NCI-H748 treated with DMSO at 0.1 percent for 48 hours (cell line): ENCODE measurements at places on chromosomes 5 and 9.

GRCh38 chr5:15959370-15960164, 220.0 kb downstream of the MARCHF11 start:
- no peak for DNase-seq

DNA sequence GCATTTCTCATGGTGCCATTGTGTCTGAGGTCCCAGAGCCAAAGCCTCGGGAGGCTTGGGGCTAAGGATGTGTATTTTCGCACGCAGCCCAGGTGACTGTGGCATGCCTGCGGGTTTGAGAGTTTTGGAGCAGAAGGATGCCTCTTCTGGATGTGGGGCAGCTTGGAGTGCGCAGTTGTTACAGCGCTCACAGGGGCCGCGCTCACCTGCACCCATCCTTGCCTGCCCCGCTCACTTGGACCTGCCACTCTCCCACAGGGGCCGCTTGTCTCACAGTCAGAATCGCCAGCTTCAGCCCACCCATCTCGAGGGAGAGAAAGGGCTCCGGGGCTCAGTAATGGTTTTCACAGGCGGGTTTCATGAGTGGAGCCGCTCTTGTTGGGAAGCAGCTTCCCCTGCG, 132.9 kb downstream of the MVB12B start:
- DNase-seq: no peak

GRCh38 chr5:8013948-8014710, 145.2 kb downstream of the MTRR start:
- no peak for DNase-seq

- no peak for DNase-seq
Observed at GRCh38 chr5:163614787-163615186, 109.4 kb downstream of the MAT2B start.

- DNase-seq: no peak
Observed at GRCh38 chr5:42993516-42994245, 46.4 kb downstream of the ANXA2R start.

GRCh38 chr9:114888607-114889006, 41.8 kb downstream of the TNFSF8 start:
- DNase-seq: no peak

GRCh38 chr9:131685753-131686706, 53.8 kb downstream of the RAPGEF1 start:
- DNase-seq: no peak

DNA sequence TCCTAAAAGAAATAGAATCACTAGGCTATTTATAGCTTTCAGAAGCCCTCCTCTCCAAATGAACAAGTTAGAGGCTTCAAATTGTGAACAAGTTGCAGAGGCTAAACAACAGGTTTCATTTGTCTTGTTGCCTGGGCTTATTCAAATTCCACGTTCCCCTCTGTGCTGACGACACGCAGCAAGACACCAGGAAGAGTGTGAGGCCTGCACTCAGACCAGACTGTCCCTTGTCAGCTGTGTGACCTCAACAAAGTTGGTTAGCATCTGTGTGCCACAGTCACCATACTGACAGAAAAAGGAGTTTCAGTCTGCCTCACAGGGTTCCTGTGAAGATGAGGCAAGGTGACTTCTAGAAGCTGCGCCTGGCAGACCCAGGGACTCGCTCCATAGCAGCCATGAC, 22.1 kb upstream of the GABBR2 start:
- no peak for DNase-seq

- no peak for DNase-seq
Observed at GRCh38 chr9:135519179-135519971, 1.9 kb upstream of the LCN1 start.

GRCh38 chr5:139383275-139383992, at the start of gene SLC23A1:
Gene SLC23A1 (minus strand): TSS chr5:139383297. CDS start chr5:139383253, 44 bp downstream.
- DNase-seq: no peak

- peak; percentile 93 for DNase-seq
Observed at GRCh38 chr5:16791036-16791705, 144.9 kb downstream of the MYO10 start.

DNA sequence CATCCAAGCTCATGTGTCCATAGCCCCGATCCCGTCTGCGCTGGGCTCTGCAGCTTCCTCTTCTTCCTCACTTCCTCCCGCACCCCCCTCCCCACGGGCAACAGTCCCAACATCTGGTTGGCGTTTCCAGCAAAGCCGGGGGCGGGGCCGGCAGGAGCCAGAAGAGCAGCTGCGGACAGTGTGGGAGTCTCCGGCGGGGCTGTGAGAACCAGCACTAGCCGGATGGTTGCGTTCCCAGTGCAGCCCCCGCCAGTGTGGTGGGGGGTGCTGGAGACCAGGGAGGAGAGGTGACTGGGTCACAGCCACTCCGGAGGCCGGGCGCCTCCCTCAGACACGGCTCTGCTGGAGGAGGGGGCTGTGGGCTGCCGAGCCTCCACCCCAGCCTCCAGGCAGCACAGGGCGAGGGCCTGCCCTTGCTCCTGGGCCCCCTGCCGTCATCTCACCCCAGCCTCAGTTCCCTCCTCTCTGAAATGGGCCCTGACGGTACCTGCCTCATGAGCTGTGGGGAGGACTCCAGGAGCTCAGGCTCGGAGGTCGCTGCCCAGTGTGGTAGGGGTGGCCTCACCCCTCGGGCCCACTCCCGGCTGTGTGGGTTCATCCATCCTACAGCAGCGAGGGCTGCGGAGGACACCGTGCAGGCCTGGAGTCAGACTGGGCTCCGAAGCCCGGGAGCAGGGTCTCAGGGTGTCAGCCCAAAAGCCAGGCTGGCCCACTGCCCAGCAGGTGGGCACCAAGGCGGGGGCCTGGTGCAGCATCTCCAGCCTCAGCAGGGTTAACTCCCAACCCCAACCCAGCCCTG, 41.5 kb upstream of the NOTCH1 start:
- no peak for DNase-seq

- no peak for DNase-seq
Observed at GRCh38 chr5:111017731-111018130, 53.8 kb upstream of the TSLP start.

DNA sequence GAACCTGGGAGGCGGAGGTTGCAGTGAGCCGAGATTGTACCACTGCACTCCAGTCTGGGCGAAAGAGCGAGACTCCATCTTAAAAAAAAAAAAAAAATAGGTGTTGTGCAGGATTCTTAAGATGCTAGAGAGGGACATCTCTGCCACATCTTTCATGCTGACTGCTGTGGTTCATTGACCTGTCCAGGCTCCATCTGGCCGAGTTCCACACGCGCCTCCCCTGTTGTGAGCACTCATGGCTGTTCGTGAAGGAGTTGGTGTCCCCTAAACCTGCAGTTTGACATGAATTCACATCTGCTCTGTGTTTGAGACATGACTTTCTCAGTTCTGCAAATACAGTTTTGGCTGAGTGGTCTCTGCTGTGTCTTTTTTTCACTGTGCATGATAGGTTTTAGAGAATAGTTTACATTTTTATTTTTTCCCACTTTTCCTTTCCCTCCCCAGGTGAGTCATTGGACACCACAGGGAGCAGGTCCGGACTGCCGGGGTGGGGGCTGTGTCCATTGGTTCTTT, 5.3 kb downstream of the NXNL2 start:
- no peak for DNase-seq

DNA sequence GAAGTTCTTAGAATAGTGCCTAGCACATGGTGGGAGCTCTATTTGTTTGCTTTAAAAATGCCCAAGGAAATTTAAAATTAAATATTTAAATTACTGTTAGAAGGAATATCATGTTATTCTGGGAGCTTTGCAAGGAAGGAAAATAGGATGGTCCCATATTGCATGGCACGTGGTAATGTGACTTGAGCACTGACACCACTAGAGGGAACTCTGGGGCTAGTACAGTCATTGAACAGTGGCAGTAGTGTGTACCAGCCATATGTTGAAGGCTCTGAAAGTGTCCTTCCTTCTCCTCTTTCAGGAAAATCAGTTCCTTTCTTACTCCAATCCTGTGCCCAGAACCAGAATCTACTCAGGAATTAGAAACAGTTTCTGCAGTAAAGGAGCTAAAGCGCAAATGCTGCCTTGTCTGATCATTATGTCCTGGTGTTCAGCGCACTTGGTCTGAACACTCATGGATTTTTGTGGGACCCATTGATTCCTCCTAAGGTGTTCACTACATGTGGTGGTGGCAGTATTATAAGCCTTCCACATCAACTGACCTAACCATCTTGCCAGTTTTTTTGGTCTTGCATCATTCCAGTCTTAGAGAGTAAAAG, 54.1 kb downstream of the GDA start:
- DNase-seq: peak; percentile 23

DNA sequence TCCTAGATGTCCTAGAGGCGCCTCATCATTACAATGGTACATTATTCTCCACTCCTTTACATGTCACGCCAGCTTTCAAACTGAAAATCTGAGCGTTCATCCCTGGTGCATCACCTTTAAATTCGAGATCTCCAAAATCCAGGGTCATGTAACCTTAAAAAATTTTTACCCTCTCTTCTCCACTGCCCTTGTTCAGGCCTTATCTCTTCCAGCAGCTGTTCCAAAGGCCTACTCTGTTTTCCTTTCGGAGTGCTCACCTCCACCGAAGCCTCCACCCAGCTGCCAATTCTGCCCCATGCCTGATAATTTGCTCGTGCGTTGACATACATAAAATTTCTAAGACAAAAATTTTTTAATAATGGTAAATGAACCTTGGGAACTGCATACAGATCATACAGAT, 950 bp upstream of the MSH3 start:
- no peak for DNase-seq

DNA sequence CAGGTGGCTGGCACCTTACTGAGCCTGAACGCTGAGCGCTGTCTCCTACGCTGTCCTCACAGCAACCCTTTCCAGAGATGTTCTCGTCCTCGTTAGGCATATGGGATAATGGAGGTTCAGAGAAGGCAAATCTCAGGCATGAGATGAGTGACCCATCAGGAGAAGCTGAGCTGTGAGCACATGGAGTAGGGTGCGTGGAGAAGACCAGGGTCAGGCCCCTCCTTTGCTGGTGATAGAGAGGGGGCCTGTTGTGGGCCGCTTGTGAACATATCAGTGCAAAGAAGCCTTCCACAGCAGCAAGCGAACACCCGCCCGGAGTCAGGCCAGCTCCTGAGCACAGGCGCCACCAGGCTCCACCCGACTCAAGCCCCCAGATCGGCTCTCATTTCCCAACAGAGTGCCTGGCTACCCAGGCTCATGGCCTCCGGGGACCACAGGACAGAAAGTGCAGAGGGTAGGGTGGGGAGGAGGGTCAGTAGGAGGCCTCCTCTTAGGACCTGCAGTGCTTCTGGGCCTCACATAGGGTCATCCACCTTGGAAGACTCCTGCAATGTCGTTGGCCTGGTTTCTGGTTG, 15.0 kb upstream of the TIFAB start:
- no peak for DNase-seq

DNA sequence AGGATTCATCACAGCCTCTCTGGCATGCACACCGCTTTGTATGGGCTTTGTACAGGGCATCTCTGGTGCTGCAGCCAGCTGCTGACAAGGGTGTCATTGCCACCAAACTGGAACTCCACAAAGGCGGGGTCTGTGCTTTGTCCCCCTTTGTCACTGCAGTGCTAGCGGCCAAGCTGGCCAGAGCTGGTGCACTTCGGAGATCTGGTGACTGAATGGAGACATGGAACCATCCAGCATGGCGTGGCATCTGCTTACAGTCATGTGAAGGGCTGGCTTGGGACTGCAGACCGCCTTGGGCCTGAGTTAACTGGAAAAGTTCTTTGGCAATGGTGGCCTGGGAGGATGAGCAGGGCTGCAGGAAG, 18.7 kb upstream of the COL5A1 start:
- DNase-seq: no peak

- no peak for DNase-seq
Observed at GRCh38 chr5:151295138-151295537, 8.4 kb downstream of the SLC36A3 start.

- DNase-seq: no peak
Observed at GRCh38 chr5:163105456-163105855, 331.9 kb upstream of the CCNG1 start.
